ENCODE measurements at places on chromosomes 1 and 21.
A peak's percentile ranks its signal among the peaks of the same experiment; 100 is the strongest.

- no peak for DNase-seq
Observed at GRCh38 chr1:54003249-54003646, 14.7 kb downstream of the LDLRAD1 start.

- DNase-seq, result no peak
Observed at GRCh38 chr1:194807530-194808220, 1621.3 kb upstream of the B3GALT2 start.

DNA sequence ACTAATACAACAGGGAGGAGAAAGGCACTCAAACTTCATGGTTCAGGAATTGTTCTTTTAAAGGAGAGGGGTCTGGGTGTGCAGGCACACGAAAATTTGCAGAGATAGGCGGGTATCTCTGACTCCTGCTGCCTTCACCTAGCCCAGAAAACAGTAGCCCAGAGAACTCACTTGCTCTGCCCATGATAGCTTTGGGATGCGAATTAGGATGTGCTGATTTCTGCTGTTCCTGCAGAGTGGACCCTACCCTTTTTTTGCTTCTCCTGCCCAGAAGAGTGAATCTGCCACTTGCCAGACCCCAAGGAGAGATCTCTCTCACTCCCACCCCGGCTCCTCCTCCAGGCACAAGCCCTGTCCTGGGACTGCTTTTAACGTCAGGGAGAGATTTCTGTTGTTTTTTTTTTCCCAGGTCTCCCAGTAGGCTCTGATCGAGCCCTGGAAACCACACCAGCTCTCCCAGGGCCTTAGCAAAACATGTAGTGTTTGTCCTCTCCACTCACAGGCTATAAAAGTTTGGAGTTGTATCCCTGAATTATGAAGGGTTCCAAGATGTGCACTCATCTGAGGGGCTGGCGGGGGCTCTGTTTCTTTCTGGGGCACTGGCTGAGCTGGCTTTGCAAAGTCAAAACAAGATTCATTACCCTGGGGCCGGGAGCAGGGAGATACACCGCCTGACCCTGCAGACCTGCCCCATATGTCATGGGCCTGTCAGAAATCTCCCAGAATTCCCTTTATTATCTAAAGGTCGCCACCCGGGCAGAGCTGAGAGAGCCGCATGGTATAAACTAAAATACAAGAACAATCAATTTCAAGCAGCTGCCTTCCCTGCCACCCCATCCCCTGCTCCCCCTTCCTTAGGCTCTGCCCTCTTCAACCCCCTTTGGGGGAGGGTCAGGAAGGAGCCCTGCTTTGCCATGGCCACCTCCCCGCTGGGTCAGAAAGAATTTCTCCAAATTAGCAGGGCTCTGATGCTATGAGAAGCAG is 17.9 kb downstream of the PLXNA2 start:
- no peak for DNase-seq

GRCh38 chr1:227260433-227260832 is 57.9 kb downstream of the CDC42BPA start:
- DNase-seq, result no peak

- peak; percentile 33 for DNase-seq
Observed at GRCh38 chr1:185695299-185695698, 38.9 kb upstream of the HMCN1 start.

- DNase-seq, result no peak
Observed at GRCh38 chr1:51497340-51497739, 21.7 kb downstream of the EPS15 start.

- DNase-seq, result no peak
Observed at GRCh38 chr1:173823781-173824314, 625 bp upstream of the DARS2 start.

- no peak for DNase-seq
Observed at GRCh38 chr1:199310708-199311107, 671.9 kb downstream of the PTPRC start.

DNA sequence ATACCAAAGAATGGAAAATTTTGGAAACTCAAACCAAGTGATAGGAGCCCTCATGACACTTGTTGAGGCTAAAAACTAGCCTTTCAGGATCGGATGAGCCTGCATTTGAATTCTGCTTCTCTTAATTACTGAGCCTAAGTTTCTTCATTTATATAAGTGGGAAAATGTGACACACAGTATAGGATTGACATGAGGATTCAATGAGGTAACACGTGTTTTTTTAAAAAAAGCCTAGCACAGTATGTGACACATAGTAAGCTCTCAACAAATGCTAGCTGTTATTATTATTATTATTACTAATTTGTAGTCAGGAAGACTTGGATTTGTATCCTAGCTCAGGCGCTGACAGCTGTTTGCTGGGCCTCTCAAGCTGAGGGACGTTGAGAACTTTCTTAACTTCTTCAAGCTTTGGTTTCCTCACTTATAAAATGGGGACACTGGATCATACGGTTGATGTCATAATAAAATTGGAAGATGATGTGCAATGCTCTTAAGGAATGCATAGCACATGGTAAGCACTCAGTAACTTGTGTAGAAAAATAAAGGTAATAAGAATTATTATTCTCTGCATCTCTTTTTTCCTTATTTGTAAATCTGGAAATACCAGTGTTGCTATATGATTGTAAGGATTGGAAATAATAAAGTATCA is 55.4 kb upstream of the JUN start:
- no peak for DNase-seq

DNA sequence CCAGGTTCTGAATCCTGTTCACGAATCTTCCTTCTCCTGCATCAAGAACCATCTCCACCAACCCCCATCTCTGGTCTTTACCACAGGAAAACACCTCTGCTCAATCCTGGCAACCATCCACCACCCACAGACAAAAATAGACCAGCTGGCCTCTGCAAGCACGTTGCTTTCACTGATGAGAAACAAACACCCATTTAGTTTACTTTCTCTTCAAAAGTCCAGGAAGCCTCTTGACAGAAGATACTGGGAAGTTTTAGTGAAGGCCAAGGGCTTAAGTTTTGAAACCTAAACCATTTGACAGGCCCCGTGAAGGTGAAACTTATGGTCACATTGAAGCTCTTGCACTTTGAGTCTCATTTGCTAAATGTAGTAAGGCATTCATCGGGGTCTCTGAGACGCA is 122.6 kb upstream of the PPP2R5A start:
- DNase-seq, result no peak

GRCh38 chr1:36206323-36206858 is 17.9 kb upstream of the THRAP3 start:
- DNase-seq, result no peak

DNA sequence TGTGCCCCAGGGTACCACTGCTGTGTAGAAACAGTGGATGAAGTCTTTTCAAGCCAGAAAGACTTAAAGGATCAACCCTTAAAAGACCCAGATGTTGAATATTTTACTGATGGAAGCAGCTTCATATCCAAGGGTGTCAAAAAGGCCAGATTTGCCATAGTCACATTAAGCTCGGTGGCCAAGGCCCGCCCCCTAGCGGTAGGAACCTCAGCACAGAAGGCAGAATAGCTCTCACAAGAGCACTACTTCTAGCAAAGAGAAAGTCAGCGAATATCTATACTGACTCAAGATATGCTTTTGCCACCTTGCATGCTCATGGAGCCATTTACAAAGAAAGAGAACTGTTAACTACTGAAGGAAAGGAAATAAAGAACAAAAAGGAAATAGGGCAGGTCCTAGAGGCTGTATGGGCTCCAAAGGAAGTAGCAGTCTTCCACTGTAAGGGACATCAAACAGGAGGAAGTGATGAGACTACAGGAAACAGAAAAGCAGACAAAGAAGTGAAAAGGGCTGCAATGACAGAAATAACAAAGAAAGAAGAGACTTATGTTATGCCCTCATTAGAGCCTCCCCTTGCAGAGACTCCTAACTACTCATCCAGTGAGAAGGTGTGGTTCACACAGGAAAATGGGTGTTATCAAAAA is 90.5 kb downstream of the LIPI start:
- DNase-seq, result peak; percentile 25

- DNase-seq, result no peak
Observed at GRCh38 chr1:90204780-90205179, 209.9 kb downstream of the ZNF326 start.

GRCh38 chr1:153928791-153929341 is 6.1 kb upstream of the GATAD2B start:
- no peak for DNase-seq

DNA sequence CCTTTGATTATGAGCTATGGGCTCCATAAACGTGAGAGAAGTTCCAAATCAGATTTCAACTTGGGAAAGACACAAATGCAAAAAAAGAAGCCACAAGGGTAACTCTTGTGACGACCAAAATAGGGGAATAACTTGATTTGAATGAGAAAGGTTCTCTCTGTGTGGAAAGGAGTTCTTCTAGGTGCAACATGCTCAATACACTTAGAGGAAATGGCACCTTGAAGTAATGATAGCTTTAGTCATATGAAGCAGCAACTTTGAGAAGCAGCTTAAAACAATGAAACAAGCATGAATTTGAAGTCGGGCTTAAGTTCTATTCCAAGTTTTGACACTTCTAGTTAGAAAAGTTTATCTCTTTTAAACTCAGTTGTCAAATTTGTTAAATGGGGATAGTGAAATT is 21.8 kb upstream of the RGS1 start:
- no peak for DNase-seq

- no peak for DNase-seq
Observed at GRCh38 chr21:40242586-40243265, 375.5 kb downstream of the PCP4 start.

- DNase-seq, result peak; percentile 16
Observed at GRCh38 chr1:112549590-112549989, 40.8 kb downstream of the WNT2B start.

DNA sequence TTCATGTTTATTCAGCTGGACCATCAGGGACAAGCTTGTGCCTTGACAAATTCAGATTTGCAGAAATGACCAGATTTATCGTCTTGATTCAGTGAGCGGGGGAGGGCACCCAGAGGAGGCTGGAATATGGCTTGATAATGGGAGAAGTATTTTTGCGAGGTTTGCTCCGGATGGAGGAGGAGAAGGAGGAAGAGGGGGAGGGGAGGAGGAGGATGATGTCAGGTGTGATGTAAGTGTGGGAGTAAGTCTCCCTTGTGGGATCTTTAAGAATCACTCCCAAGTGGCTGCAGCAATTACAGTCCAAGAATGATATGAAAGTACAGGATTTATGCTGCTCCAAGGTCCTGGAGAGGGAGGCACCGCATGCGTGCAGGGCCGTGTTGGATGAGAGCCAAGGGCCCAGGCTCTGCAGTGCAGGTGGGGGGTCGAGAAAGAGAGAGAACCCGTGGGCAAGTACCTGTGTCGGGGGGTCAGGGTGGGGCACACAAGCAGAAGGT is 5.6 kb upstream of the ZNF496 start:
- no peak for DNase-seq

- DNase-seq, result no peak
Observed at GRCh38 chr1:21123287-21123948, 53.3 kb downstream of the EIF4G3 start.

- DNase-seq, result no peak
Observed at GRCh38 chr1:12034381-12034801, 15.1 kb downstream of the MIIP start.

DNA sequence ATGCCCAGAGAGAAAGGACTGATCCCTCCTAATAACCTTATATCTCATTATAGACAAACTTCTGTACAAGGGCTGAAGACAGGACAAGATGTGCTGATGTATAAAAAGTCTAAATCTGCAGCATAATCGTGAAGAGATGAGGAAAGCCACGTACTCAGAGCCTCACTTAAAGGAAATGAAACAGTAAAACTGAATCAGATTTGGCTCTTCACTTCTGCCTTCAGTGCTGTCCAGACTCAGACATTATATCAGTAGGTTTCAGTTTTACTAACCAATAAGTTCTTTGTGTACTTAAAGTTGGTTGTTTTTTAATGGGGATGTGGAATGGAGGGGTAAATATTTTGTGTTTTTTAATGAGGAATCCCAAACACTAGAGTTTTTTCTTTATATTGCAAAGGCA is 45.3 kb upstream of the RGS1 start:
- peak; percentile 46 for DNase-seq

DNA sequence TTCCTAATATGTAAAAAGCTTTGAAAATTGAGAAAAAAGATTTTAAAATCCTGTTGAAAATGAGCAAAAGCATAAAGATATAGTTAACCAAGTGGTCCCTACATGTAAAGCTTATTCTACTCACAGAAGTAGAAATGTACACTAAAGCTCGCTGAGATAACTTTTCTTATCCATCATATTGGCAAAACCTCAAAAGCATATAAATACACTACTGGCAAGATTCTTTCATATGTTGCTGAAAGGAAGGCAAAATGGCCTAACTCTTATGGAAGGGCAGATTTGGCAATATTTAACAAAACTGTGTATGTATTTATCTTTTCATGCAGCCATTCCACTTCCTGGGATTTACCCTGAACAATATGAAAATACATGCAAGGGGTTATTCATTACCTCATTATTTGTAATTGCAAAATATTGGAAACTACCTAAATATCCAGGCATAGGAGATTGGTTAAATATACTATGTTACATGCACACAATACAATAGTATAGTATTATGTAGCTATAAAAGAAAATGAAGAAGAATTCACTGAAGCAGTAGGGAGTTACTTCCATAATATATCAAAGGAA is 43.2 kb upstream of the LYPLAL1 start:
- DNase-seq, result no peak

DNA sequence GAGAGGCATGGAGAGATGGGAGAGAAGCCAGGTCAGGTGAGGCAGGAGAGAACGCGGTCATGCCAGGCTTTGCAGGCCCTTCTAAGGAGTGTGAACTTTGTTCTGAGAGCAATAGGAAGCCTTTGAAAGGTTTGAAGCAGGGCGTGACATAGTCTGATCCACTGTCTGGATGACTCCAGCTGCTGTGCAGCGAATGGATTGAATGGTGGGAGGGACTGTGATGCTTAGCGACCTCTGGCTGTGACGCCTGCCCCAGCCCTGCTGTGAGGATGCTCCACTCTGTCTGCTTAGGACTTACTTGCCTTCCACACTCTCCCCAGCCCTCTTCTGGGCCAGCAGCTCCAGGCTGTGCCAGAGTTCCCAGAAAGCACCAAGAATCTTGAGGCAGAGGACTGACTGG is 41.8 kb upstream of the POU3F1 start:
- peak; percentile 37 for DNase-seq

DNA sequence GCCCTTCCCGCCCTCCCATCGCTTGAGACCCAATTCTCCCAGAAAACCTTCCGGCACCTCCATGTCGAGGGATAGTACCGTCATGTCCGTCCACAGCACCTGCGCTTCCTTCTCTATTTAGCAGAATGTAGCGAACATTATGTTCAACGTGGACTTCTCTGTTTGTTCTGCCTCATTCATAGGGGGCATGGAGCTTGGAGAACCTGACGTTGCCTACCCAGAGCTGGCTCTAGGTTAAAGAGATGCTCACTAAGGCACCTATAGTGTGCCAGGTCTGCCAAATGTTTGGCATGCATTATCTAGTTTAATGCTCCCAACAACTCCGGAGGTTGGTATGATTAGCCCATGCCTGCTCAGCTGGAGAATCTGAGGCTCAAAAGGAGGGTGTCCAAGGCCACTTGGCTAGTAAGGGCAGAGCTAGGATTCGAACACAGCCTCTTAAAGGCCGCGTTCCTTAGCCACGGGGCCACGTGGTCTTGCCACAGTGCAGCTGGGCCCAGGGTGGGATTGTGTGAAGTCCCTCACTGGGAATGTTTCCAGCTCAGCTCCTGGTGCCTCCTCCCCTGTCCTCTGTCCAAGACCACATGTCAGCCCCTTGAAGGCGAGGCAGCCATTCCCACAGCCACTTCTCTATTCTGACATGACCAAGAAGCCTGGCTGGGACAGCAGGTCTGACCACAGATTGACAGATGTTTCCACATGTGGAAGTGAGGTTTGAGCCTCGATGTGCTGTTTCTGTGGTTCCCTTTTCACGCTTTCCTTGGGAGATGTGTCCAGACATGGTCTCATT is 57.8 kb downstream of the RUNX3 start:
- no peak for DNase-seq

- DNase-seq, result peak; percentile 35
Observed at GRCh38 chr1:39574646-39575045, 1.9 kb downstream of the PABPC4 start.

GRCh38 chr1:41880950-41881885 is 37.5 kb downstream of the HIVEP3 start:
- DNase-seq, result no peak

Measured in HT-29 (cell line).